ENCODE measurements at places on chromosomes 6 and 20.

DNA sequence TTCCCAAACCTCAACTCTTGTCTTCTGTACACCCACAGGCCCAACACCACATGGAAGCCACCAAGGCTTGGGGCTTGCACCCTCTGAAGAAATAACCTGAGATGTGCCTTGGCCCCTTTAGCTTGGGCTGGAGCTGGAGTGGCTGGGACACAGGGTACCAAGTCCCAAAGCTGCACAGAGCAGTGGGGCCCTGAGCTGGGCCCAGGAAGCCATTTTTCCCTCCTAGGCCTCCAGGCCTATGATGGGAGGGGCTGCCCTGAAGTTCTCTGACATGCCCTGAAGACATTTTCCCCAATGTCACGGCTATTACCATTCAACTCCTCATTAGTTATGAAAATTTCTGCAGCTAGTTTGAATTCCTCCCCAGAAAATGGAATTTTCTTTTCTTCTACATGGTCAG lies 163.2 kb upstream of the ARID1B start:
- no peak for DNase-seq

DNA sequence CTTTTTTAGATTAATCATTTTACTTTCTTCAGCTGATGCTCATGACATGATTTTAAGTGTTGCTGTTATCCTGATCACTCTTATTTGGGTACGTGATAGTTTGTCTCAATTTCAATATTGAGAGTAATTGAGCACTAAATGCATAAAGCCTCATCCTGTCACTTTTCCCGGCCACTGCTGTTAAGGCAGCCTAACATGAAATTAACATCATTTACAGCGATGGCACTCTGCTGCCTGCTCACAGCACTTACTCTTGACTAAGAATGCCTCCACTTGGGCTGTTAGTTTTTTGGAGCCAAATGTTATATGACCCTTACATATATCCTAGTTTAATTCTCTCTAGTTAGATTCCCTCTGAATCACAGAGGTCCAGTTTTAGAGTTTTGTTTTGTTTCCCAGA lies 107.3 kb downstream of the SLX4IP start:
- DNase-seq, result no peak

DNA sequence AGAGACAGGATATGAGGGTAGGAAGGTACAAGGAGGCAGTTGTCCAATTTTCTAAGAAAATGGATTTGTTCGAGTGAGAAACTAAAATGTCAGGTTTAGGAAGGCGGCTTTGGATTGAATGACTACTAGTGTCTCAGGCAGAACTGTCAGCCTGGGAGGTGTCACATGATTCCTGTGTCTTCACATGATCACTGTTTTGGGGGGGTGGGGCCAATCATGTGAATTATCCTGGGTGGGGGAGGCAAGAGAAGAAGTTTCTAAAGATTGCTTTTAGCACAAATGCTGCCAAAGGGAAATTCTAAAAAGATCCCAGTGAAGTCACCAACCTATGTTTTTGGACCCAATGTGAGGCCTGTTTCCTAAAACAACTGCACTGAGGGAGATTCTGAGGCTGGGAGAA lies 2.3 kb downstream of the SIRPA start:
- no peak for DNase-seq

- no peak for DNase-seq
Observed at GRCh38 chr6:3635482-3635881, 116.0 kb downstream of the PXDC1 start.

- DNase-seq, result no peak
Observed at GRCh38 chr6:149473080-149474052, 11.4 kb downstream of the ZC3H12D start.

DNA sequence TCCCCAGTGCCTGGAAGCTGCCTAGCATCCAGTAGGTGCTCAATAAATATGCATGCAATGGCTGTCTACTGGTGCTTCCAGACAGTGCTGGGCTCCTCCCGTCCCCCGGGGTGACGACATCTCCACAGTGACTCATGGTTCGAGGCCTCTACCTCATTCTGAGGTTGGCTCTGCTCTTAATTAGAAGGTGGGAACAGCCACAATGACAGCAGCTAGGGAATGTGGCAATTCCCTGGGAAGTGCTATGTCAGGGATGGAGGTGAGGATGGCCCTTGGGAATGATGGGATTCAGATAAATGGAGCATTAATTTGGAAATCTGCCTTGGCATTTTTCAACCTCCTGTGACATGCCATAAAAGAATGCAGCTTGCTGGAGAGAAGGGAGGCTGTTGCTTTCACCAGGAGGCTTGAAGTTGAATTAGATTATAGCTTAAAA lies 43.5 kb upstream of the NFATC2 start:
- DNase-seq, result no peak

- DNase-seq, result no peak
Observed at GRCh38 chr6:148883270-148883669, 136.4 kb downstream of the UST start.

DNA sequence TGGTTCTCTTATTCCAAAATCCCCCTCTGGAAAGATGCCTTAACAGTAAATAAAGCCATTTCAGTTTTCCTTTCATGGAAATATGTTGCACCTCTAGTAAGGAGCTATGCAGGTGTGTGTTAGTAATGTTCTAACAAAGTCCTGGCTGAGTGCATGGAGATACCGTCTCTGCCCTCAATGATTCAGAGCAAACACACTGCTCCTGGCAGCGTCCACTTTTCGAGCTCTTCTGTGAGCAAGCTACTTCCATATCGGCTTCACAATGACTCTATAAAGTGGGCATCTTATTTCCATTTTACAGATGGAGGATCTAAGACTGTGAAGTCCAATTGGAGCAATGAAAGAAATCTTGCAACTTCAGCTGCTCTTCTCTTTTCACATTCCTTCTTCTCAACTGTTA lies 3.1 kb downstream of the KLHL32 start:
- no peak for DNase-seq

DNA sequence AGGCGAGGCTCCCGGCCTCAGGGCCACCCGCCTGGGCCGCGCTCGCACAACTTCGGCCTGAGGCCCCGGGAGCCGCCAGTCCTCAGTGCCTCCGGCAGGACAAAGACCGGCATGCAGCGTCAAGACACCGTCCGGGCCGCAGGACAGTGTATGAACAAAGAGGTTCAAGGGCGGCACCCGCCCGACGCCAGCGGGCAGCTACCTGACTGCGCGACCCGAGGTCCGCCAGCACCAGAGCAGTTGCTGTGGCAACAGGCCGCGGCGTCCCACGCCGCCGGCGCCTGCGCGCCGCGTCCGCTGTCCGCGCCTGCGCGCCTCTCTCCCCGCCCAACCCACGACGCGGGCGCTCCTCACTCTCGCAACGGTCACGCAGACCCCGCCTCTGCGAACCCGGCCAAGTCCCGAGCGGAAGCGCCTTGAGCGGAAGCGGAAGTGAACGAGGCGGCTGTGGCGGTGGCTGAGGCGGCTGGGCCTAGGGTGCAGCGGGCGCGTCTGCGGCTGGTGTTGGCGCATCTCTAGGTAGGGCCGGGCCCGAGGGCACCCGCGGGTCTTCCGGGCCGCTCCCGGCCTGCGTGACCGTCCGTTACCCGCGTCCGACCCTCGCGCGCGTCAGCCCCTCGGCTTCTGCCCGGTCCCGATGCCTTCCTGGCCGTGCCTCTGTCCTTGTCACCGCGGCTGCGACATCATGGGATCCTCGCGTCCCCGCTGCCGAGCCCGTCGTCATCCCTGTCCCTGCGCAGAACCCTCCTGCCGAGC lies at the start of gene FAM120B:
Gene FAM120B (plus strand): TSS at position 435 of the 756 bp plus-strand sequence. CDS start 10,633 bp downstream, outside the sequence.
- DNase-seq, result peak; percentile 97

DNA sequence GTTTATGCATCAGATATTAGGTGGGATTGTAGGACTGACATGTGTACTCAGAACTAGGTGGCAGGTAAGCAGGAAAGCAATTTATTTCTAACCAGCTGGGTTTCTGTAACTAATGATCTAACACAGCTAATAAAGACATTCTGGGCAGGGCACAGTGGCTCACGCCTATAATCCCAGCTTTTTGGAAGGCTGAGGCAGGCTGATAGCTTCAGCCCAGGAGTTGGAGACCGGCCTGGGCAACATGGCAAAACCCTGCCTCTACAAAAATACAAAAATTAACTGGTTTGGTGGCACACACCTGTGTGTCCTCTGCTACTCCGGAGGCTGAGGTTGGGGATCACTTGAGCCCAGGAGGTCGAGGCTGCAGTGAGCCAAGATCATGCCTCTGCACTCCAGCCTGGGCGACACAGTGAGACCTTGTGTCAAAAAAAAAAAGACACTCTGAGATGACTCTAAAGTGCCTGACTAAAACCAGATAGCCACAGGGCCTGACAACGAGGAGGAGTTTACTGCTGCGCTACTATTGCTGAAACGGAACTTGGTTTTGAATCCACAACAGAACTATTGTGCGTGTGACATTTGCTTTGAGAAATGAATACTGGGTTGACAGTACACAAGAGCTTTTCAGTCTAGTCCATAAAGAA lies 29.2 kb upstream of the CEP85L start:
- no peak for DNase-seq

DNA sequence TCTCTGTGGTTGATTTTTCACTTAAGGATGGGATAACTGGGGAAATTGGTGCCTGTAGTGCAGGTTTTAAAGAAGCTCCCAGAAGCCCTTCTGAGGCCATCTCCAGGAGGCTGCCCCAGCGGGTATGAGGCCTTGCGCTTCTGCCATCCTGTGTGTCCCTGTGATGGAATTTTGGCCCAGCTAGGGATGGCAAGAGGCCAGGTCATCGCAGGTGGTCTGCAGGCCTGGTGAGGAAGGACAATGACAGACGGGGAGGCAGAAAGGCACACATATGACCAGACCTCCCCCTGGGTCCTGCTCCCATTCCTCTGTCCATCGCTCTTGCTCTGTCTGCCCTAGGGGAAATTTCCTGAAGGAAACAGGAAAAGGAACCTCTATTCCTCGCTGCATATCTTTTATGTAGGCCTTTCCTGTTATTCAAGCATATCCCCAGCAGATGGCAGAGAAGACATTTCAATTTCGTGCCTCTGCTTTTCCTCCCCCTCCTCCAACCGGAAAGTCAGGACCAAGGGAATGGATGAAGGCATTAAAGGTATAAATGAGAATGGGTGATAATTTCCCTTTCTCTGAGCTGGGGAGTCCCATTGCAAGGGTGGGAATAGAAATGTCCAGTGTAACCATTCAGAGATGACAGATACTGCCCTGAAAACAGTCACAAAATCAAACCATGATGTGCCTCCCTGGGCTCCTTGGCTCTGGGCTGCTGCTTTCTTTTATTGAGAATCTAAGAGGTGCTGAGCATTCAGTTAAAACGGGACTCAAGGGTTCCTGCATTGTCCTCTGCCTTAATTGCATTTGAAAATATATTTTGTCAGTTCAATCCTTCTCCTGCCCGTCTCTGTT lies 17.6 kb upstream of the HLA-F start:
- DNase-seq, result no peak

DNA sequence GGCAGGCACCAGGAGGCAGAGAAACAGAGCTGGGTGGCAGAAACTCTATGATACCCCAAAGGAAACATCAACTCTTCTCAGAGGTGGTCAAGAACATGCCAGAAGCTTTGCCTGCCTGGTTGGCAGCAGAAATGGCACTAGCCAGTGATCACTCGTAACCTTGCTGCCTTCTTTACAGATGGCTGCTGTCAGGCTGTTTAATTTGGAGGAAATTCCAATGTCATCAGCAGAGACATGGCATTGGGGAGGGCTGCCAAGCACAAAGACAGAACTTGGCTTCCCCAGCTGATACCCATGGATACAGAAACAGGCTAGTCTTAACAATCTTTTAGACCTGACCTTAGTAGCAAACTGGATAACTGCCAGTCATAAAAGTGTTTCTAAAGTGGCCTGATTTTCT lies 153.6 kb downstream of the GMPR start:
- no peak for DNase-seq

DNA sequence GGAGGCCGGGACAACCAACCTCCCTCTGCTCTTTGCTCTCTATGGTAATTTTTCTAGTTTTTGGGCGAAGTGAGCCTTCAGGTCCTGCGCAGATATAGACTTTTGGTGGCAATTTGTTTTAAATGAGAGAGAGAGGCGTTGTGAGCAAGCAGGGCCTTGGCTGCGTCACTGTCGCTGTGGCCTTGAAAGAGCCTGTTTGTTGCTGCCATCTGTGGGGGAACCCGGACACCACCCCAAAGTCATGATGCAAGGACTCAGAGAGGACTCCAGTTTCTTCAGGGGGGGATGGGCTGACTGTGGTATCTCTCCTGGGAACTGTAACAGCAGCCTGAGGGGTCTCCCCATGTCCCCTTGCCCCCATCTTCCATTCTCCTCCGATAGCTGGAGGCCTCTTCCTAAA lies 462.7 kb upstream of the SULF2 start:
- no peak for DNase-seq

Measured in CD4-positive, alpha-beta T cell treated with Interferon alpha-2 for 1 hour (primary cell).